ENCODE measurements at places on chromosomes 3 and 15. TPM values are rescaled to one million over a fixed set of nuclear protein-coding genes. Genes with fewer than 3 reads are reported as not detected.

DNA sequence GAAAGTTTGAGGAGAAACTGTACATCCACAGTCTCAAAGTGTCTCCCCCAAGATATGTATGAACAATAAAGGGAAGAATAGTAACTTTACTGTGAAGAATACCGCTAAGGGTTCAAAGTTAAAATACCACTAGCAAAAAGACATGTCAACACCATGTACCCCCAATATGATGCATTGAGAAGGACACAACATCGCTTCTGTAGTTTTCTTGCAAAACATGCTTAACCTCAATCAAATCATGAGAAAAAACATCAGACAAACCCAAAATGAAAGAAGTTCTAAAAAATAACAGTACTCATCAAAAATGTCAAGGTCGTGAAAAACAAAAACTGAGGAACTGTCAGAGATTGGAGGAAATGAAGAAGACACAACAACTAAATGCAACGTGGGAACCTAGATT, 3.6 kb downstream of the HERC1 start:
- no peak for DNase-seq

DNA sequence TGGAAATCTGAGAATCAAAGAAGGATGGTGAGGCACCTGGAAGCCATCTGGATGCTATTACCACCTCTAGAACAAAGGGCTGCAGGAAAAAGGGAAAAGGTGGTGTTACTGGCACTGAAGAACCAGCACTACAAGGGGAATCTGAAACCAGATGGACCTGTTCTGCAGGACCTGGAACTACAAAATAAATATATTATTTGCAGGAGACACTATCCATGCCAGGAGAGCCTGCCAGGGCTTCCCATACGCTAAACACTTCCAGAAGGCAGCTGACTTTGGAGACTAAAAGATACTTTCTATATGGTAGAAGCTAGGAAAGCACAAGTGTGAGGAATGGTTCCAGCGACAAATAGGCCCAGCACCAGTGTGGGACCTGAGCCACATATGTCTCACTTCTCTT, 83.4 kb upstream of the POU1F1 start:
- peak; percentile 59 for DNase-seq

IL17RC gene
- 33.3 TPM for total RNA-seq

- no peak for DNase-seq
These were observed 14.9 kb downstream of the CCDC13 start for GRCh38 chr3:42758126-42758525.

DNA sequence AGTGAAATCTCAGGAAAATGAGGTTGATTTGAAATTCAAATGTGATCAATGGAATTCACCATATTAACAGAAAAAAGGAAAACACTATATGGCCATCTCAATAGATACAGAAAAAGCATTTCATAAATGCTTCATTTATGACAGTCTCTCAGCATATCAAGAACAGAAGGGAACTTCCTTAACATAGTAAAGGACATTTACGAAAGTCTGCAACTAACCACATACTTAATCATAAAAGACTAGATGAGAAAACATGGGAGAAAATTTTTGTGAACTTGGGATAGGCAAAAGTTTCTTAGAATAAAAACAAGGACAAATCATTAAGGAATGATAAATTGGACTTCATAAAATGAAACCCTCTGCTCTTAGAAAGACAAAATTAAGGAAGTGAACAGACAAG, 24.7 kb upstream of the TIPARP start:
- DNase-seq = no peak

SPTSSB gene
- total RNA-seq = 9.2 TPM

DNA sequence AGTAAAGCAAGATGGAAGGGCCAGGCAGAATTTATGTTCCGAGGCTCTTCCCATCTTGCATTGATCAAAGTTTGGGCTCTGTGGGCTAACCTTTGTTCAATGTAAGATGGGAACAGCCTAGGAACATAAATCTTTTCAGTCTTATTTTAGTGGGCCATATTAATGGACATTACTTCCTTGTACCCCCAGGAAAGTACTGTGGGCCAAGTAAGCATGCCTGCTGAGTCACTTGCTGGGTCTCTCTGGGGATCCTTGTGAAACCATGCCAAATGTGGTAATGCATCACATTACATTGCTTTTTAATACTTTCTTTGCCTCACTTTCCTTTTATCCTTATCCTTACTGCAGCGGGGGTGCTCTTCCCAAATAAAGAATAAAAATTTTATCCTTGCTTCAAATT, 349.5 kb upstream of the POU1F1 start:
- DNase-seq = no peak

- DNase-seq = no peak
These were observed 11.3 kb downstream of the SELENOS start for GRCh38 chr15:101266034-101266433.

SLC6A11 gene
- total RNA-seq = 0.12 TPM

DNA sequence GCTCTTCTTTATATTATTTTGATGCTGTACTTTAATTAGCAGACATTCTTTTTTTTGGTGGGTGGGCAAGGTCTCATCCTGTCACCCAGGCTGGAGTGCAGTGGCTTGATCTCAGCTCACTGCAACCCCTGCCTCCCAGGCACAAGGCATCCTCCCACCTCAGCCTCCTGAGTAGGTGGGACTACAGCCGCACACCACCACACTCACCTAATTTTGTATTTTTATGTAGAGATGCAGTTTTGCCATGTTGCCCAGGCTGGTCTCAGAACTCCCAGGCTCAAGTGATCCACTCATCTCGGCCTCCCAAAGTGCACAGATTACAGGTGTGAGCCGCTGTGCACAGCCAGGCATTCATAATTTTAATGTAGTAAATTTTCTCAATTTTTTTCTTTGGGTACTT, 608.1 kb downstream of the ZNF385D start:
- no peak for DNase-seq

MAP6D1 gene
- 1.1 TPM for total RNA-seq

GRCh38 chr3:104281713-104282112, 1085.0 kb upstream of the ALCAM start:
- no peak for DNase-seq

DNA sequence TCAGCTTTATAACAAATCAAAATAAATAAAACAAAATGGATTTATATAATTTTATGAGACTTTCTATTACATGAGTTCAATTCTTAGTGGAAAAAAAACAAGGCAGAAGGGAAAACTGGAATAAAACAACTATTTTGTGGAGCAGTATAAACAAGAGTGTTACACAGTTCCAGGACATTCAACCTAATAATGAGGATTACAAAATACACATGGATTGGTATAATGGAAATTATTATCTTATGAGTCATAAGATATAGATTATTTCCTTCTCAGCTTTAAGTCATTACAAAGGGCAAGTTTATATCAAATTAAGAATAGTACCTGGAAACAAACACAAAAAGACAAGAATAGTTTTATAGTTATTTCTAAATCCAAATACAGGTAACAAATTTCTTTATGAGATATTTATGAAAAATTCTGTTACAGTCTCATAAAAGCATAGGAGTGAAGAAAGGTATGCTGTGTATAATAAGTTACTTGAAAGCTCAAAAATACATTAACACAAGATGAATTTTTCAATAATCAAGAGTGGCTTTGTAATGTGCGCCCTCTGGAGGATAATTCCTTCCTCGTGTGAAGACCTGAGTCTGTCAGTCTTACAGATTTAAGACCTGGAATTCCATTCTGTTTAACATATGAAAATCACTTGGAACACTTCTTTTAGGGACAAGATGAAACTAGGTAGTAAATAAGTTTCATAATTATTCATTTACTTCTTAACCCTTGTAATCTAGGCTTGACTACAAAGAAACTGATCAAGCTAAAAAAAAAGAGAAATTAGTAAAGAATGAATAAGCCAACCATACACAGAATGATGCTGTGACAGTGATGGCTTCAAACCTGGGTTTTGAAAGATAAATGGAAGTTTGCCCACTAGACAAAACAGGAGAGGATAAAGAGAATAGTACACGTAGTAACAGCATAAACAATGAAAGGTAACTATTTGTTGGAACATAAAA, 9.5 kb downstream of the COPS2 start:
- peak; percentile 39 for DNase-seq

PLEKHO2 gene
- total RNA-seq = 31.5 TPM

DNA sequence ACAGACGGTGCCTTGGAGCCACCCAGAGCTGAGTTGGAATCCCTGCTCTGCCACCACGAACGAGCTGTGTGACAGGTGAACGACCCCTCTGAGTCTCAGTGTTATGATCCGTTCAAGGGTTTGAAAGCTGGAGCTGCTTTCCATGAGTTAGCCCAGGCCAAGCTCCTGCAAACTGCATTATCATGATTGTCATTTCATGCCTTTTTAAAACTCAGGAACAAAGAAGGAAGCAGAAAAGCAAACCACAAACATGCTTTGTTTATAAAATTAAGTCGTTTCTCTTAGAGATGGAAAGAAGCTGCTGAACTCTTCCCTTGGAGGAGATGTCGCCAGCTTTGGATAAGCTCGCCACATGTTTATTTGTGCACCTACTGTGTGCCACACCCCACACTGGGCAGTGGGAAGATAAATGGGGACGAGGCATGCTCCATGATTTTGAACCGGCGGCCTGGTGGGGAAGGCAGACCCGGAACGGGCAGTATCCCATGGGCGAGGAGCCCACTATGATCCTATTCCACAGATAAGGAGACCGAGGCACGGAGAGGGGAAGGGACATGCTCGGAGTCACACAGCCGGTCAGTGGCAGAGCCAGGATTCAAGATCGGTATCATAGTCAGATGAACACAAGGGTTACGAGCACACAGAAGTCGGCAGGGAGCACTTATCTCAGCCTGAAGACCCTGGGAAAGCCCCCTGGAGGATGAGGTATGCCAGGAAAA, 15.9 kb downstream of the HRH1 start:
- no peak for DNase-seq

DNA sequence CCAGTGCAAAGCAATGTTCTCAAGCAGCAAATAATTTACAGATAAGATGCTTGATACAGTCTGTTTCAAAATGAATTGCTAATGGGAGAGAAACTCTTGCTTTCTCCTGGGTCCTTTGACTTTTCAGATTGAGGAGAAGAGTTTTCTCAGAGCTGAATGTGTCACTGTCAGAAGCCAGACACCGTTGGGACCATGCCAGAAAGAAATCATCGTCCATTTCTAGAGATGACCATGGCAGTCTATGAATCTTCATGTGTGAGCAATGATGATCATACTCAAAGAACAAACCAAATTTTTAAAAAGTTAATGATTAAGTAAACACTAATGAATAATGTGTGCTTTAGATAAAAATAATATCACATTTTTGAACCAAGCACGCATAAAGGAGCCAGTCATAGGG, 77.6 kb downstream of the ZNF385D start:
- no peak for DNase-seq

TLR9 gene
- 1.4 TPM for total RNA-seq

OSTN gene
- total RNA-seq = not detected

DNA sequence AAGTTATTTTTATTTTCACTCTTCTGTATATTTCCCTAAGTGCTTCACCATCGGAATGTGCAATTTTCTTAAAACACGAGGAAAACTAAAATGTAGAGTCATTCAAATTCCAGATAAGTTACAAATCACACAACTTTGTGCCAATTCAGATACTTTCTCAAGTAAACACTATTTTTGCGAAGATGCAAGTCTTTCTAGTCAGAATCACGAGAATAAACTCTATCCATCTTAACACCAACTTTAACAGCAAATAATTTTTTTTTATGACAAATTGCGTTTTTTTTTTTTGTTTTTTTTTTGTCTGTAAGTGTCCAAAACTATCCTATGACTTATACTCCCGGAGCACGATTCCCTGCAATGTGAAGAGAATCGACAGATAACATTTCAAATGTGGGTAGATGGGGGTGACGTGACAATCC, 1.3 kb downstream of the STAG1 start:
- DNase-seq = no peak
